ENCODE measurements at places on chromosomes 3 and 15.

DNA sequence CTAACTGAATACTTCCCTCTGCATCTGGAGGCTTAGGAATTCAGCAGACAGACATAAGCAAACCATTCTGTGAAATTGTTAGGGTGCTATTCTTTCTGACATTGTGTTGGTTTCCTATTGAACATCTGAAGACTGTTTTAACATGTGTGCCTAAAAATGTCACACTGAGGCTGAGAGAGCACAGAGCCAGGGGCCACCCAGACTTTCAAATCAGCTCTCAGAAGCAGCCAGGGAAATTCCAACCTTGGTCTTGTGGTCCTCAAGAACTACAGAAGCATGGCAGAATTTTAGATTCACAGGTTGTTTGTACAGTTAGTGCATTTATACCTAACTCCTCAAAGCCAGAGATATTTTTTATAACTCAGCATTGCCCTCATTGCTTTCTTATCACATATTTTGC is 929.2 kb upstream of the CFAP20DC start:
- DNase-seq, result no peak

DNA sequence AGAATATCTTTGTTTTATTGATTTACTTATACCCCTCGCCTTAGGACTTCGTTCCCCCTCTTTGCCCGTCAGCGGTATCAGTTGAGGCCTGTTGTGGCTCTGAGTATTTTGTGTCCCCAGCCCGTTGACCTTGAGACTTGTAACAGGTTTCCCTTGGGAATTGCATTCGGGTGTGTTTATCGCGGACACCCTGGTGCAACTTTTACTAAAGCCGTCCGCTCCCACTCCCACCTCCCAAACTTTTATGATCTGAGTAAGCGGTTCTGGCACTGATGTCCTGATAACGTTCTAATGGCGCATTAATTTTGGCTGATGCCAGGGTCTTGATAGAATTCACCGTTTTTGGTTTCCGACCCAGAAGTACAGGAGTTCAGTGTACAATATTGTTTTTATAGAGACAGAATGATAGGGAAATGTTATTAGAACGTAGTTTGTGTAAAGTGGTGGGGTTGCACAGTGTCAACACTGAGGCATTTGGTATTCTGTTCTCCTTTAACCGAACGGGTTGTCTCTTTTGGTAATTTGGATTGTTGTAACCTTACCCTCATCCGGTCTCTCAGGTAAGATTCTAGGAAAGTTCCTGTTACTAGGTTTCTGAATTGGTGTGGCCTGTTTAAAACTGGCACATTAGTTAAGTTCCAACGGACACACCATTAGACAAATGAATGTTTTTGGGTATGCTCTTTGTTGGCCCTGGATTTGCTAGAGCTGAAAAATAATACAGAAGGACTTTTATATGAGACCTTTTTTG is 47.8 kb downstream of the OIP5 start:
- no peak for DNase-seq

- DNase-seq, result no peak
These were observed 92.5 kb downstream of the LIPC start for GRCh38 chr15:58524247-58524646.

- DNase-seq, result no peak
These were observed 121.8 kb upstream of the CHL1 start for GRCh38 chr3:74676-75243.

DNA sequence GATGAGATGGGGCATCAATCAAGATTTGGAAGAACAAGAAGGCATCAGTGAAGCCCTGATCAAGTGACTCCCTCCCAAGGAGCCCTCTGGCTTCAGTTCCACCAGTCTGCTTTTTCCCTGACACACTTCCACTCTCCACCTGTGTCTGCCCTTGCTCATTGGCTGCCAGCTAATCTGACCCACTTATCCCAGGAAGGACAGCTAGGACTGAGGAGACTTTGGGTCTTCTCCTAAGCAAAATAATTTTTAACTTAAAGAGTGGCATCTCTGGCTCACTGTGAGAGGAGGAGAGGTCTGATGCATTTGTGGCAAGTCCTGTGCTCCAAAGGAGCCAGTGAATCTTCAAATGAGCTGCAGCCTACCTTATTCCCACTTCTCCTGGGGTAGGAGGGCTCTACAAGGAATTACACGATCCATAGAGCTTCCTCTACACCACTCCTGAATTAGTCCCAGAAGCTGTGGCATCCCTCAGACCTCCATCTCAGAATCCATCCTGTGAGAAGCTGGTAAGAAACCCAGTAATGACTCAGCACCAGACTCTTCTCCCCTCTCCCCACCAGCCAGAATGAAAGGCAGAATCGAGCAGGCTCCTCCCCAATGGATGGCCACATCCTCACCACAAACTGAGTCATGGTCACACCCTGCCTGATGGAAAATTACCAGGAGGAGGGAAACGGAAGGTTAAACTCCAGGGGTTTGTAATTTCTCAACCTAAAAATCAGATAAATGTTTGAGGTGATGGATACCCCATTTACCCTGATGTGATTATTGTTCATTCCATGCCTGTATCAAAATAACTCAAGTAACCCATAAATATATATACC is 6.3 kb upstream of the PKM start:
- DNase-seq, result no peak

GRCh38 chr3:162799910-162800309 is 1303.3 kb downstream of the OTOL1 start:
- DNase-seq, result no peak

- no peak for DNase-seq
These were observed 272.0 kb downstream of the XXYLT1 start for GRCh38 chr3:194998948-194999347.

- no peak for DNase-seq
These were observed 17.4 kb upstream of the ANKRD34C start for GRCh38 chr15:79265167-79265566.

DNA sequence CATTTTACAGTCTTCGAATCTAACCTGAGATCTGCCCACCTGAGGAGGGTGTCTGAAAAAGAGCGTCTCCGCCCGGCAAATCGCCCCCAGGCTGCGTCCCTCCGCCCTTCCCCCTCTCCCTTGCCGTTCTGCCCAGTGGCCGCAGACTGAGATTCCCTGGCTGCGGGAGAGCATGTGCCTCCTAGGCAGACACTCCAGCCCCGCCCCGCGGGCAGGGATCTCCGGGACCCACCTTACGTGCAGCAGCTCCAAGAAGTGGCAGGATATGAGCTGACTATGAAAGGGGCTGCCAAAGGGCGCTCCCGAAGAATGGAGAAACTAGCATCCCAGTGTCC is 2.7 kb upstream of the WNT5A start:
- DNase-seq, result no peak

GRCh38 chr3:149080699-149081091 is 5.6 kb downstream of the HLTF start:
- DNase-seq, result no peak

DNA sequence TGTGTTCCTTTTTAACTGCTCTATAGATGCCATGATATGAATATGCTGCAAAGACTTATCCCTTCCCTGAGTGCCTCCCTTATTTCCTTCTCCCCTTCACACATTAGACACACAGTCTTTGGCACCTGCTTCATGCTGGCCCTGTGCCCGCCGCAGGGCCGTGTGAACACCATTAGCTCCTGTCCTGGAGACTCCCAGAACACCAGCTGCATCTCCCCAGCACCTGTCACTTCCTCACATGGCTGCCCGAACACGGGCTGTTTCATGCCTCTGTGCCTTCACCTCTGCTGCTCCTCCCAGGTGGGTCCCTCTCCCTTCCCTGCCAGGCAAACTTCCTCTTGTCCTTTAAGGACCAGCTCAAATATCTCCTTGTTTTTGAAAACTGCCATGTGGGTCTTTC is 40.5 kb upstream of the SEC13 start:
- DNase-seq, result no peak

GRCh38 chr3:163491714-163492113 is 1586.6 kb downstream of the SI start:
- DNase-seq, result no peak

DNA sequence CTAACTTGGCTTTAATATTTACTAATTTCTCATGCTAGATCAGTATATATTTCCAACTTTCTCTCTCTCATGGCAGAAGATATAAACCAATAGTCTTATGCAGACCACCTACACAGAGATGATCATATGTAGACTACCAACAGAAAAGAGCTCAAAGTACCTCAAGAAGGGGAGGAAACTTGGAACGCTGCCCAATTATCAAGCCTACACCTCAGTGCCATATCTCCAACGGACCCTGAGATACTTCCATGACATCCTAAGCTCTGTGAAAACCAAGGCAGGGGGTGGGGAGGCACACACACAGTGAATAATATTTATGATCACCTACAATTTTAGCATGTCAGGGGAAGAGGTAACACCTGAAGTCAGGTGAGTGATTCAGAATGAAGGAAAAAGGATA is 100.6 kb downstream of the STAG1 start:
- DNase-seq, result no peak

DNA sequence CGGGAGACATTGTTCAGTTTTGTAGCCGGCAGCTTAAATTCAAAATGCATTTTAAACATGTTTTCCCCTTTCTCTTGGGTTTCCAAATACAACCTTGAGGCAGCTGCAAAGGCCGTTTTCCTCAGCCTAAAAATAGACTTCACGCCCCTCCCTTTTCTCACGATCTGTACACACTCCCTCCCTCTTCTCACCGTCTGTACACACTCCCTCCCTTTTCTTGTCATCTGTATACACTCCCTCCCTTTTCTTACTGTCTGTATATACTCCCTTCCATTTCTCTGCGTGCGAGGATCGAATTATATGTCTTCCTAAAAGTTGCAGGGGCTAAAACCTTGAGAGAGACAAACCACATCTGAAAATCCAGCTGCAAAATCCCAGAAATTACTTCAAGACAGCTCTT is 8.9 kb downstream of the MUC4 start:
- DNase-seq, result no peak

GRCh38 chr15:37709669-37710068 is 224.8 kb upstream of the TMCO5A start:
- no peak for DNase-seq

DNA sequence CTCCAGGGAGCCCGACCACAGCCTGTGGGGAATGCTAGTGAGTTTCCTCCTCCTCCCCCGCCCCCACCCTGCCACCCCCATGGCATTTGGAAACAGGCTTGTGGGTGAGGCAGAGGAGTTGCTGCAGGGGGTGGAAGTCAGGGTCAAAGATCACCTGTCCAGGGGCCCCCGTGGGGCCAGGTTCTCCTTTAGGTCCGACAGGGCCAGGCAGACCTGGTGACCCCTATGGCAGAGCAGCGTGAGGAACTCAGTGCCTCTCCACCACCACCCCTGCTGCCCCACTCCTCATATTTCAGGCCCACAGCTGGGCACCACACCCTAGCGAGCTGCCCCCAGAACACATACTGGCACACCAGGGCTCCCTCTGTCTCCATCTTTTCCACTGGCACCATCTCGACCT is 8.9 kb upstream of the UCN2 start:
- DNase-seq, result no peak

DNA sequence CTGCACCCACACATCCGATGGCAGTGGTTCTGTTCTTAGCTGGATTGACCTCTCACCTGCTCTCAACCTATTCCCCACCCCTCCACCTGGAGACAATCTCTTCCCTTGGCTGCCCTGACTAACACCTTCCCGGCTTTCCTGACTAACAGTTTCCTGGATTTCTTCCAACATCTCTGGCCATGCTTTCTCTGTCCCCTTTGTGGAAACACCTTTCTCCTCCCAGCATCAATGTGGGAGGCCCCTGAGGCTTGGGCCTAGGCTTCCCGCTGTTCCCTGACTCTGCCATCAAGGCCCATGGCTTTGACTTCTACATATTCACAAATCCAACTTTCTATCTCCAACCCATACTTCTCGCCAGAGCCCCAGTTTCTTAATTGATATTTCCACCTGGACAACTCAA is 142.8 kb upstream of the ATP2B2 start:
- no peak for DNase-seq

DNA sequence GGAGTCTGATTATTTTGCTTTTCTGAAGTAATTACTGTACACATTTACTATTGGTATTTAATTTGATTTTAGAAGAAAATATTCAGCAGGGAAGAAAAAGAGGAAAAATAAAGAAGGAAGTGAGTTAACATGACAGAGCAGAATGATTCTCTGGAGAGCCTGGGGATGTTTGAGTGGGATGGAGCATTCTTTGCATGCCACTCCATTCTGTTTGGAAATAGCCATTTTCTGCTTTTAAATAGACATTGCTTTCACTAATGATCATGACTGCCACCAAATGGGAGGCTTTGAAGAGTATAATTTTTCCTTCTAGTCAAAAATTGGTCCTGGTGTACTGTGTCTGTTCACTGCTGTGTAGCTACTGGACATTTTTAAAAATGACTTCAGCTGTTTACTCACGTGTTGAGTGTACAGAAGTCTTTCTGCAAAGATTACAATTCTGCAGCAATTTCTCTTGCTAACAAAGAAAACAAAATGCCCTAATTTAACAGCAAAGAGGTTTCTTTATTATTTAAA is 196.1 kb downstream of the RYR3 start:
- no peak for DNase-seq

- DNase-seq, result no peak
These were observed 153.8 kb downstream of the IGF1R start for GRCh38 chr15:98802187-98802586.

- DNase-seq, result no peak
These were observed 122.0 kb downstream of the MECOM start for GRCh38 chr3:169541528-169541927.

- DNase-seq, result no peak
These were observed 2.5 kb upstream of the TBC1D21 start for GRCh38 chr15:73870700-73871408.

- DNase-seq, result no peak
These were observed 101.2 kb downstream of the VGLL4 start for GRCh38 chr3:11542551-11542950.

- no peak for DNase-seq
These were observed 192.7 kb upstream of the KCNMB2 start for GRCh38 chr3:178343433-178344038.

DNA sequence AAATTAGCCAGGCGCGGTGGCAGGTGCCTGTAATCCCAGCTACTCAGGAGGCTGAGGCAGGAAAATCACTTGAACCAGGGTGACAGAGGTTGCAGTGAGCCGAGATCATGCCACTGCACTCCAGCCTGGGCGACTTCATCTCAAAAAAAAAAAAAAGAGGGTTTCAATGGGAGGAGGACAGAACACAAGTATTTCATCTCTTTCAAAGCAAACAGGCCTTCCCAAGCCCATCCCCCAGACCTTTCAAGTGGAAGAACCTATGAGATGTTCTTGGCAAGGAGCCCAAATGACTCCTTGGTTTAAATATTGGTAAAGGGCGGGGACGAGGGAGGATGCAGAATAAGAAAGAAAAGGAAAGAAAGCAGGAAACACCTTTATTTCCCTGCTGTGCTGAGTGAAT is 62.2 kb upstream of the MCF2L2 start:
- DNase-seq, result no peak

GRCh38 chr15:101019366-101019896 is 100.3 kb downstream of the LRRK1 start:
- no peak for DNase-seq

GRCh38 chr3:67804089-67804488 is 149.7 kb upstream of the SUCLG2 start:
- DNase-seq, result no peak

Data from activated CD8-positive, alpha-beta memory T cell treated with anti-CD3 and anti-CD28 coated beads for 4 hours (primary cell).